Natural killer cell (primary cell): ENCODE measurements at places on chromosomes 3 and 15.

- DNase-seq, result peak; percentile 60
Observed at GRCh38 chr3:13451301-13451673, 28.8 kb upstream of the HDAC11 start.

DNA sequence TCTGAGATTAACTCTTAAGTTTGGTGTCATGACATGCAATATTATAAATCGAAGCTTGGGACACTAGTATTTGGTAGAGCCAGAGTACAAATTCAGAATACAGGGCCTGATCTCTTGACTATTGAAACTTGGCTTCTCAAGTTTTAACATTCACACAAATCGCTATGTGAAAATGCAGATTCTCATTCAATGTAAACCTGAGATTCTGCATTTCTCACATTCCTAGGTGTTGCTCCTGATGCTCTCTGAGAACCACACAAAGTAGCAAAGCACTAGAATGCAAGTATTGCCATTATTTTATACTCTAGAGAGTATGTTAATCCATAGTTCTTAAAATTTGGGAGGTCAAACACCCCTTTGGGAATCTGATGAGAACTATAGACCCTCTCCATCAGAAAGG is 47.9 kb downstream of the WDR49 start:
- no peak for DNase-seq

- DNase-seq, result no peak
Observed at GRCh38 chr3:110419601-110420000, 652.0 kb upstream of the NECTIN3 start.

GRCh38 chr15:92071045-92071634 is 217.6 kb downstream of the SLCO3A1 start:
- DNase-seq, result no peak

DNA sequence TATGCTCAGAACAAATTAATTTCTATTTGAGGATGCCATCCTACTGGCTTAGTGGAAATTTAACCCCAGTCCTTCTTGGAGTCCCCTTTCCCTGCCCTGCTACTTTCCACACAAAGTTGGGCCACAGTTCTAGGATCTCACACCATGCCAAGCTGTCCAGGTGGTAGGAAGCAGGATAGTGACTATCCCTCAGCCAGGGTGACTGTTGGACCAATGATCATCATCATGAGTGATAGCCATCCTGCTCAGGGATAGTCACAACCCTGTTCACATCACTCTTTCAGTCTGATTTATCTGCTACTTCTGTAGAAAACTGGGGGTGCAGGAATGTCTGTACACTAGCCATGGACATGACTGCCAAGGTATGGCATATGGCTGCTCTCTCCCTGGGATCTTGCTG is 12.8 kb downstream of the HRG start:
- no peak for DNase-seq

GRCh38 chr3:196117809-196118208 is 35.9 kb upstream of the TFRC start:
- DNase-seq, result no peak

GRCh38 chr15:46174122-46174521 is 539.3 kb downstream of the SQOR start:
- no peak for DNase-seq

GRCh38 chr3:11136830-11137626 is 17.3 kb upstream of the HRH1 start:
- DNase-seq, result no peak

- DNase-seq, result no peak
Observed at GRCh38 chr15:66167854-66168253, 85.7 kb downstream of the MEGF11 start.

GRCh38 chr3:126859415-126860246 is 123.3 kb upstream of the PLXNA1 start:
- DNase-seq, result no peak

- DNase-seq, result no peak
Observed at GRCh38 chr3:89184151-89184995, 77.0 kb downstream of the EPHA3 start.

DNA sequence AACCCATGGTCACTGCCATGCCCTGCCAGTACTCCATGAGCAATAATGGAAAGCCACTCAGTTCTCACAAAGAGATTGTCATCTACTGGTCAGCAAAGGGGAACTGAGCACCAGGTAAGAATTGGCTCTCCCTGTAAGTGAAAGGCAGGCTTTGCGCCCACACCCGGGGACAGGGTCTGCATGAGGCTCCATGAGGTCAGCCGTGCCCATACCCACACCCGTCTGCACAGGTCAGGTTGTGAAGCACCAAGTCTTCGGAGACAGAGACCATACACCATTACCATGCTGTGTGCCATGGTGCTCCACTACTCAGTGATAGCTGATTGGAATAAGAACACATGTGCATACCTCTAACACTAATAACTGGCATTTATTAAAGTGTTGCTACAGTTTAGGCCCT is 322.9 kb downstream of the EPHB1 start:
- DNase-seq, result no peak

DNA sequence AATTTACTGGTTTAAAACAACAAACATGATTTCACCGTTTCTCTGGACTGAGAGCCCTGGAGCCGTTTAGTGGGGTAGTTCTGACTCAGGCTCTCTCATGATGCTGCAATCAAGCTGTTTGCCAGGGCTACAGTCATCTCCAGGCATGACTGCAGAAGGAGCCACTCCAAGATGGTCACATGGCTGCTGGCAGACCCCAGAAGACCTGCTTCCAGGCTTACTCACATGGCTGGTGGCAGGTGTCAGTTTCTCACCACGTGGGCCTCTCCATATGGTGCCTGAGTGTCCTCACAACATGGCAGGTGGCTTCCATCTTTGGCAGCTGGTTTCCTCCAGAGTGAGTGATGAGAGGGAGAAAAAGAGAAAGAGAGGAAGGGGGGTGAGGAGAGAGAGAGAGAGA is 378.3 kb upstream of the RGMA start:
- DNase-seq, result no peak

DNA sequence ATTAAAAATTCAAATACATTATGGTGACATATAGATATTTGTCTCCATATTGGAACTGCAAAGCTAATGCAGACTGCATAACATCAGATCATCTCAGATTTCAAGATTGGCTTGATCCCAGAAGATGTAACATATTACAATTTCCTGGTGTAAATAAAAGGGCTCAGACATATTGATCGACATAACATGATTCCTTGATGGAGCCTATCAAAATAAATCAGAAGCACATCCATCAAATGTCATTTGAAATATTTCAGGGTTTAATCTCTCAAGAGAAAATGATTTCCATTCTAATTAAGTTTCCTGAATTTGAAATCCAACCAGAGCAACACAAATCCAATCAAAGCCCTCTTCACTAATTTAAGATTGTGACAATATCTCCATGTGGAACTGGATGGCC is 75.1 kb upstream of the UNC13C start:
- DNase-seq, result no peak

DNA sequence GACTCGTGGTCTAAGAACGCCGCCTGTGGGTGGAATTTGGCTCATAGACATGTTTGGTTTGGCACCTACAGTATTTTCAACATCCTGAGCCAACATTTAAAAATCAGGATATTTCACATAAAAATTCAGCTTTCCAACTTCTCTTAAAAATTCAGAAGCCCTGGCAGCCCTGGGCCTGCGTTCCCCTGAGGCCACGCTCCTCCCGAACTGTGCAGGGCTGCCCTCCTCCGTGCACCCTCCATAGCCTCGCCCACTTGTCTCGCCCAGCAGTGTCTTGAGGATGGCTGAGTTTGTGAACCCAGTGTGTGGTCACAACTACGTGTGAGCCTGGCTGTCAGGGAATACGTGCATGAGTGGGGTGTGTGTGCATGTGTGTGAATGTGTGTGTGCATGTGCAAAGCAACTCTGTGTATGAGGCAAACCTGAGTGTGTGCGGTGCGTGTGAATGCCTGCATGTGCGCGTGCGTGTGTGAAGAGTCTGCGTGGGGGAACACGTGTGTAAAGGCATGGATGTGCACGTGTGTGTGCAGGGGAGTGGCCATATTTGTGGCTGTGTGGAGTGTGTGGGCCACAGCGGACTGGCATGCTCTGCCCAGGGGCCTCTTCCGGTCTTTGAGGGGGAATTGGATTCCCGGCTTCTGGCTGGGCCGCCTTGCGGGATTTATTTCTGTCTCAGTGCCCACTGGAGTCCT is 30.9 kb downstream of the PTH1R start:
- no peak for DNase-seq

DNA sequence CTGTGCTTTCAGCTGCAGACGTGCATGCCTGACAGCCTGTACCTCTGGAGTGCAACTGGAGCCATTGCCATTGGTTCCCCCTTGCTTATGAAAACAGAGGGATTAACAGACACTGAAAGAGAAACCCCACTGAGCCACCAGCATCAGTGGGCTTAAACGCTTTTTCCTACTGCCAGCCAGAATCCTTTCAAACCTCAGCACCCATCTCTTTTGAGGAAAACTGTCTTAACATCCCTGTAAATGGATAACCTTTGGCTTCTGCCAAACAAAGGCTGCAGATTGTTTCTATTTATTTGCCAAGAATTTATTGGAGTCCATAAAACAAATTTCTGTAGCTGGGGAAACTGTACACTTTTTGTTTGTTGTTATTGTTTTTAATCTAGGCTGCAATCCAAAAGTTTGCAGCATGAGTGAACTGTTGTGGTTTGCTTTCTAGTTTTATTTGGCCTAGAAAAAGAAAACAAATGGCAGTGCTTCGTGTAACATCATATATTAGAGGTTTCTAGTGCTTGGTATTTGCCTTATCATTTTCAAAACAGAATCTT is 369.2 kb upstream of the IL12A start:
- DNase-seq, result no peak

- no peak for DNase-seq
Observed at GRCh38 chr3:17740721-17741141, 1.7 kb downstream of the TBC1D5 start.

GRCh38 chr3:54123776-54124196 is 1.4 kb downstream of the CACNA2D3 start:
- DNase-seq, result no peak

DNA sequence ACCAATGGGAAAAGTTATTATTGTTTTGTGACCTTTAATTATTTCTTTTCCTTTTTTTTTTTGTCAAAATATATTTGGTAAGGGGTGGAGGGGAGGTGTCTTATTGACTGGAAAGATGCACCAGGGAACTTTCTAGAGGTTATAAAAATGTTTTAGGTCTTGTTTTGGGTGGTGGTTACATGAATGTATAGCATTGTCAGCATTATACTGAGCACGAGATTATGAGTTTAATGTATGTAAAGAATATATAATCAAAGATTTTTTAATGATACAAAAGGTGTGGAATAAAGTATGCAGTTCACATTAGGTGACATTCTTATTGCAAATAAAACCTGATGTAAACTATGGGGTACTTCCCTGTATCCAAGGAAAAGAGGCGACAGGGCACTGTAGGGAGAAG is 23.0 kb upstream of the MAP3K13 start:
- no peak for DNase-seq
